ENCODE measurements at places on chromosomes 13 and 19. TPM values are rescaled to one million over a fixed set of nuclear protein-coding genes. Genes with fewer than 3 reads are reported as not detected.

The FFAR1 gene
- polyA plus RNA-seq, result not detected

The ZNF223 gene
- 5.3 TPM for polyA plus RNA-seq

The CHST8 gene
- polyA plus RNA-seq, result not detected

The OVOL3 gene
- polyA plus RNA-seq, result not detected

The NLRP4 gene
- polyA plus RNA-seq, result not detected

The NANOS3 gene
- polyA plus RNA-seq, result 0.36 TPM

The NALCN gene
- polyA plus RNA-seq, result 1.6 TPM

The NFKBIB gene
- polyA plus RNA-seq, result 14.1 TPM

The LILRB1 gene
- polyA plus RNA-seq, result not detected

All from AG04450 (cell line).